NCI-H1417 treated with DMSO at 0.1 percent for 48 hours (cell line): ENCODE measurements at places on chromosomes 16 and 17.

DNA sequence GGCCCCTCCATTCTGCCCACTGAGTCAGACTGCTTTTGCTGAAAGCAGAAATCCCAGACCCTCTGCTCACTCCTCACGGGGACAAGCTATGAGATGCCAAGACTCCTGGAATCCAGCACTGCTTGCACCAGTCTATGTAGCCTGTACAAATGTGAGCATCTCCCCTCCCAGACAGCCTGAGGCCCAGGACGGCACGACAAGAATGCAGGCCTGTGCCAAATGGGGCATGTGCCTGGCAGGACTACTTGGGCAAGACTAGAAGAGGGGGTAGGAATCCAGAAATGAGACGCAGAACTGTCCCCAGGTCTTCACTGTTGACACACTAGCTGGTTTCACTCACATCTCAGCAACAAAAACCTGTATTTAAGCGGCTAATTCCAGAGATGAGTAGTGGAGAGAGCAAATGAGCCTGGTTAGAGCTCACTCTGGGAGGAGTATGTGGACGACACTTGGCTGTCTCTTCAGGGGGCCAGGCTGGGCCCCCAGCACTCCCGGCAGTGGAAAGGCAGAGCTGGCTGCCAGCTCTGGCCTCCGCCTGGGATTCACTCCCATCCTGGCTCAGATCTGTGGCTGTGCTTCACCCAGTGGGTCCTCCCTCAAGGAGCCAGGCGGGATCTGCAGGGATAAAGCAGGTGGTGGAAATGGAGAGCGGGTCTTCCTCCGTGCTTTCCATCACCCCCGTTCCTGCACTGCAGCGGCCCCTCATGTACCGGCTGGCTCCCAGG is 2.9 kb upstream of the MYO1C start:
- no peak for DNase-seq

DNA sequence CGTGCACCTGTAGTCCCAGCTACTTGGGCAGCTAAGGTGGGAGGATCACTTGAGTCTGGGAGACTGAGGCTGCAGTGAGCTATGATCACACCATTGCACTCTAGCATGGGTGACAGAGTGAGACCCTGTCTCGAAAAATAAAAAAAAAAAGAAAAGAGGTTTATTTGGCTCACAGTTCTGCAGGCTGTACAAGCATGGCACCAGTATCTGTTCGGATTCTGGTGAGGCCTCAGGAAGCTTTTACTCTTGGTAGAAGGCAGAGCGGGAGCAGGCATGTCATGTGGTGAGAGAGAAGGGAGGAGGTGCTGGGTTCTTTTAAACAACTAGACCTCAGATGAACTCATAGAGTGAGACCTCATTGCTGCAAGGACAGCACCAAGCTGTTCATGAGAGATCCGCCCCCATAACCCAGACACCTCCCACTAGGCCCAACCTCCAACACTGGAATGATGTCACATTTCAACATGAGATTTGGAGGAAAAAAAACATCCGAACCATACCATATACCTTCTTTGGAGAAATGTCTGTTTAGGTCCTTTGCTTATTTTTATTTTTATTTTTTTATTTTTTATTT is 10.3 kb upstream of the RMI2 start:
- DNase-seq, result no peak

DNA sequence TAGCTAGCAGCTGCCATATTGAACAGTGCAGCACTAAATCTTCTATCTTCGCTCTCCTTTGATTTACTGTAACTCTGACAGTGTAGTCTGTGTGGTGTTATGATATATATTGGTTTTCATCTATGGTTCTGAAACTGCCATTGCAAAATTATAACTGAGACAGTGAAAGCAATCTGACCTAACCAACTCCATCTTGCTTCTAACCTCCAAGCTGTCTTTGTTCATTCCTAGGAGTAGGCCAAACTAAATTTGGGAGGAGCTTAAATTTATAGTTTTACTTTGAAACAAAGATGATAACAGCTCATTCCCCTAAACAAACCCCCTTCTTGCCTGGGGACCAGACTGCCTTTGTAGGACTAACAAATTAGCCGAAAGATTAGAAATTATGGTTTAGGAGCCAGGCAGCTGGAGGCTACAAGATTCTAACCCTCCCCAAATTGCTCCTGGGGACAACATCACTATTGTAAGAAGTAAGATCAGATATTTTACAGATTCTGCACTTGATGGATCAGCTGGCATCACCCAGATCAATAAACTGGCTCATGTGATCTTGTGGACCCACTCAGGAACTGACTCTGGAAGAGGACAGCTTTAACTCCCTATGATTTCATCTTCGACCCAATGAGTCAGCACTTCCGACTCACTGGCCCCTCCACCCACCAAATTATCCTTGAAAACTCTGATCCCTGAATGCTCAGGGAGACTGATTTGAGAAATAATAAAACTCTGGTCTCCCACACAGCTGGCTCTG is 47.0 kb upstream of the FBXO47 start:
- DNase-seq, result no peak

DNA sequence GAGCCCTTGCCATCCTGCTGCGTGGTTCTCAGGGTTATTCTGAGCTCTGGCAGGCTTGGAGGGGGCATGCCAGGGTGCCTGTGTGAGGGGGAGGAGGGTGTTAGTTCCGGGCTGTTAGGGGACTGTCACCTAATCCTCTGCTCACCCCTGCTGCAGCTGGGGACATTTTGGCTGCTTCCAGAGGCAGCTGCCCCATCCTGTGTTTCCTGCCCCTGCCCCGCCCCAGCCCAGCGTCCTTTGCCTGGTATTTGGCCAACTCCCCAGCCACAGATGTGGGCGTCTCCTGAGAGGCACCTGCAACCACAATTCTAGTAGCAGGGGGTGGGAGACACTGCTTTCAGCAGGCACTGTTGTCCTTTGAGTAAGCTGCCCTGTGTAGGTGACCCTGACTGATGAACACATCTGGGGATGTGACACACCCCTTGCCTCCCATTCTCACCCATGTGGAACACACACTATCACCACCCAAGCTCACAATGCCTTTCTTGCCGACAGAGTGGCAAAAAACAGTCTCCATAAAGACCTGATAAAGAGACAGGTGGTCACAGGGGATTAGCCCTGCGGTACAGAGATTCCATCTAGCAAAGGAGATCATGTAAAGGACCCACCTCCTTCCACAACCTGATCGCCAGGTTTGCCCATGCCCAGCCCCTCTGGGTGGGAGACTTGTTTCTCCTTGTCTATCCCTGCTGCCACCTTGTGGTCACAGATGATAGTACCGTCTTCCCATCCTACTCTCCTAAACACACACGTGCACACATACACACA is at the start of gene CHRNE:
Gene CHRNE, minus strand, starts transcription at position 48 of the 768 bp plus-strand sequence. Its CDS starts 35 bp downstream, at position 13.
- DNase-seq, result no peak

DNA sequence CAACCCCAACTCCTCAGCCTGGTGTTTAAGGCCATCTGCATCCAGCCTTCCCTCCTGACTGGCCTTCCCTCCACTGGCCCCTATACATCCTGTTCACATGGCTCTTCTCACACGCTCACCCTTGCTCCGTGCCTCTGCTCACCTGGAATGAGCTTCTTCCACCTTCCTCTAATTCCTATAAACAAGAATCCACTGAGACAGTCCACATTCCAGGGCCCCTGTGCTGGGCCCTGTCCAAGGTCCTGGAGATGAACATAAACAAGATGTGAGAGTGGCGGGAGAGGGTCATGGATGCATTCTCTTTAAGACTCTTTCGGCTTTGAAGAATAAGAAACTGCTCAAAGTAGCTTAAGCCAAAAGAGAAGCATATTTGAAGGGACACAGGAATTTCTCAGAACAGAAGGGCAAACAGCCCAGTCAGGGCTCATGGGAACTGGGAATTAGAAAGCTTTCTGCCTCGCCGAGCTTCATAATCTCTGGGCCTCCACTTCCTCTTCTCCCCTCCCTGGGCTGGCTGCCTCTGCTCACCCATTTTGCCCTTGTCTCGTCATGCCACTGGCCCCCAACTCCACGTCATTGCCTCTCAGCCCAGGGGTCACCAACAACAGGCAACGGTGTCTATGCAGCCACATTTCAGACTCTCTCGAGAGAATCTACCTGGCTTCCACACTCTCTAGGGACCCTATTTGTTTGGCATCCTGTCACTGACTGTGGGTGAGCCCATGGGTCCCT is 13.5 kb downstream of the SPPL2C start:
- no peak for DNase-seq

- no peak for DNase-seq
Measured at GRCh38 chr17:81350320-81350890, 44.9 kb upstream of the BAHCC1 start.

DNA sequence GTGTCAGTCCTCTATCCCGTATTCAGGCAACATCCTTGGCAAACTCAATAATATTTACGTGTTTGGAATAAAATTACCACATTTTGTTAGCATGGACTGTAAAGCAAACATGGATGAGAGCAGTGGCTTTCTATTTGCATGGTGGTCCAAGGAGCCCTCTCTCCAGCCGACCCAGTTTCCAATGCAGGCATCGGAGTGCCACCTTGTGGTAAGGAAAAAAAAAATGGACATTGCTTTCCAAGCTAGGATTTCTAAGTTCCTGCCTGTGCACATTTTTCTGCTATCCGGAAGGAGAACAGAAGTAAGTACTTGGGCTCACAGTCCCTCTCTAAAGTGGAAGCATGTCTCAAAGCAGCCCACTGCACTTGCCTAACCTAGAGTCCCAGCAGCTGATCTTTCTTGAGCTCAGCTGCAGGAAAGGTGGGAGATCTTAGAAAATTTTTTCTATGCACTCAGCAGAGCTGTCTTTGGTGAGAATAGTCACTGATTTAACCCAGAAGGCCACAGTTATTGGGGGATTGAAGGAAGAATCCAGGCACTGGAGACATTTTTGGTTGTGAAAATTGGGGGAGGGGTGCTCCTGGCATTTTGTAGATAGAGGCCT is 46.0 kb upstream of the ERCC4 start:
- DNase-seq, result no peak

DNA sequence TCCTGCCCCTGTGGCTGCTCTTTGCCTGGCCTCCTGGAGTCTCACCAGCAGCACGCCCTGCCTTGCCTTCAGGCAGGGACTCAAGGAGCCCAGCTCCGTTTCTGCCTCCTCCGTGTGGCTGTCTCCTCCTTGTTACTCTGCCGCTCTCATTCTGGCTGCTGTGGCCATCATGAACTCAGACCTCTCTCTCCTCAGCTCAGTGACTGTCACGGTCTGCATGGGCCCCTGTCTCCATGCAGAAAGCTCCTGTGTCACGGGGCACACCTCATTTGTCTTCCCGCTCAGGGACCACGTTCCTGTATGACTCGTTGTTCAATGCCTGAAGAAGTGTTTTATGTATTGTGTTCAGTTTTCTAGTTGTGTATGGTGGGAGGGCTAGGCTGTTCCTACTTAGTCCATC is 25.3 kb downstream of the RPTOR start:
- no peak for DNase-seq

GRCh38 chr17:1920948-1921351 is 91.1 kb downstream of the RPA1 start:
- no peak for DNase-seq

GRCh38 chr16:11126399-11127054 is 129.5 kb downstream of the SOCS1 start:
- no peak for DNase-seq

DNA sequence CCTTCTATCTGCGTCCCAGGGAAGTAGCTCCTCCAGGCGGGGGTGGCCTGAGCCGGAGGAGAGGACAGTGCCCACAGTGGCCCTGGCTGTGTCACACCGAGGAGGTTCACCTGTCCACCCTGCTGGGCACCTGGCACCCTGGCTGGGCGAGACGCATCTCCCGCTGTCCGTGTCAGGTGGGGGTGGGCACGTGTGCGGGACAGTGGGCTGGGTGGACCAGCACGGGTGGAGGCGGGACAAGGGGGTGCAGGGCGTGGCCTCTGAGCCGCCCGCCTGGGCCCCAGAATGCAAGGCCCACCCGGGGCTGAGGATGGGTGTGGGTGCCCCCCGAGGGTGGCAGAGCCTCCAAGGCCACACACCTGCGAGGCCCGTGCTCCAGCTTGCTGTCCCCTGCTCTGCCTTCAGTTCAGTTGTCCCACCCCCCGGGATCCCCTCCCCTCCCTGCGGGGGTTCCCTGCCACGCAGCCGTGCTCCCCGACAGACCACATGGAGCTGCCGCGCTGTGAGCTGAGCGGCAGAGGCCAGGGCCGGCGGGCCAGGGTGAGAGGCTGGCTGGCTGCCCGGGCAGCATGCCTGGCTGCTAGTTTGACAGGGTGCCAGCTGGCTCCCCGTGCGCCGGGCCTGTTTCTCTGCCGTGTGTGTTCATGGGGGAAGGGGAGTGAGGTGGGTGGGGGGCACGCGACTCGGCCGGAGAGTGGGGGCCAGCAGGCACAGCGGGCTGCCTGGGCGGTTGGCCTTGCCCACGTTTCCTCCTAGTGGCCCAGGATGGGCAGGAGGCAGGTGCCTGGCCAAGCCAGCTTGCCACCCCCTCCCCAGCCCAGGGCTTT is 33.9 kb downstream of the BAHCC1 start:
- no peak for DNase-seq

DNA sequence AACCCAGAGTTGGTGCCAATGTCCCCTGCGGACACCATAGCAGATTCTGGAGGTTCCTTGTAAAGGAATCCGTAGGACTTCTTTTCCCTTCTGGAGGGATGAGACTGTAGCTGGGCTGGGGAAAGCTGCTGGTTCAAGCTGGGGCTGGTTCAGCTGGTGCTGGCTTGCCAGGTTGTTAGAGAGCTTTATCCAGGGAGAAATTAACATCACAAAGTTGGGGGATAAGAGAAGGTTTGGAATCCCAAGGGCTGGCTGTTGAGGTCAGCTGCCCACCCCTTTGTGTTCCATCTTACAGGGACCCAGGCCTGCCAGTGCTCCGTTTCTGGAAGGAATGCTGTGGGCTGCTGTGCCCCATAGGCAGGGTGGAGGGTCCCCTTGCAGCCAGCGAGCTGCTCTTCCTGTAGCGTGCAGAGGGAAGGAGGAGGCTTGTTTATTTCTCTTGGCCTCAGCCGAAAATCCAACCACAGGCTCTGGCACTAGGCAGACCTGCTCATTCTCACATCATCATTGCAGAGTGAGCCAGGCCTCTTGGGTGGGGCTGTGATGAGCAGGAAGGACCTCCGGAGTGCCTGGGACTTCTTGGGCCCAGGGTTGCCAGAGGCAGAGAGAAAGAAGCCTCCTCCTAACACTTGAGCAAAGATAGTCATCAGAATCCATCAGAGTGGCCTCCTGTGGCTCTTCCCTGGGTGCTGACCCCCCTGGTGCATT is 251.1 kb downstream of the SEC14L1 start:
- DNase-seq, result no peak
